ENCODE measurements at places on chromosomes 4 and X. TPM values are rescaled to one million over a fixed set of nuclear protein-coding genes. Genes with fewer than 3 reads are reported as not detected.

Gene SMR3B
- total RNA-seq, result not detected

Gene UNC5C
- 9.1 TPM for total RNA-seq

Gene IRS4
- 0.10 TPM for total RNA-seq

Gene CENPVL2
- not detected for total RNA-seq

Gene TREX2
- not detected for total RNA-seq

Gene FOXR2
- 8.1 TPM for total RNA-seq

Gene PCGF3
- total RNA-seq, result 42.5 TPM

Gene WDR44
- total RNA-seq, result 10.2 TPM

Gene XK
- total RNA-seq, result 1.6 TPM

Gene MAMLD1
- total RNA-seq, result 1.6 TPM

Gene SSX3
- not detected for total RNA-seq

Gene LDB2
- 21.6 TPM for total RNA-seq

Gene CXCL8
- 26.7 TPM for total RNA-seq

Gene TRPC3
- total RNA-seq, result 2.3 TPM

Gene DIPK2B
- total RNA-seq, result not detected

Gene ATP7A
- 10.2 TPM for total RNA-seq

Gene PDE6B
- 1.9 TPM for total RNA-seq

Gene CENPE
- total RNA-seq, result 17.0 TPM

Gene XAGE1A
- total RNA-seq, result not detected

Gene PRDM8
- 0.12 TPM for total RNA-seq

Gene BMX
- total RNA-seq, result not detected

Gene CSN3
- not detected for total RNA-seq

Gene KLF8
- 0.12 TPM for total RNA-seq

Gene ABCE1
- 127 TPM for total RNA-seq

Gene SUPT20HL1
- total RNA-seq, result not detected
